ENCODE measurements at places on chromosomes 4 and X.

- no peak for DNase-seq
Observed at GRCh38 chrX:39333451-39333850, 532.2 kb downstream of the MID1IP1 start.

DNA sequence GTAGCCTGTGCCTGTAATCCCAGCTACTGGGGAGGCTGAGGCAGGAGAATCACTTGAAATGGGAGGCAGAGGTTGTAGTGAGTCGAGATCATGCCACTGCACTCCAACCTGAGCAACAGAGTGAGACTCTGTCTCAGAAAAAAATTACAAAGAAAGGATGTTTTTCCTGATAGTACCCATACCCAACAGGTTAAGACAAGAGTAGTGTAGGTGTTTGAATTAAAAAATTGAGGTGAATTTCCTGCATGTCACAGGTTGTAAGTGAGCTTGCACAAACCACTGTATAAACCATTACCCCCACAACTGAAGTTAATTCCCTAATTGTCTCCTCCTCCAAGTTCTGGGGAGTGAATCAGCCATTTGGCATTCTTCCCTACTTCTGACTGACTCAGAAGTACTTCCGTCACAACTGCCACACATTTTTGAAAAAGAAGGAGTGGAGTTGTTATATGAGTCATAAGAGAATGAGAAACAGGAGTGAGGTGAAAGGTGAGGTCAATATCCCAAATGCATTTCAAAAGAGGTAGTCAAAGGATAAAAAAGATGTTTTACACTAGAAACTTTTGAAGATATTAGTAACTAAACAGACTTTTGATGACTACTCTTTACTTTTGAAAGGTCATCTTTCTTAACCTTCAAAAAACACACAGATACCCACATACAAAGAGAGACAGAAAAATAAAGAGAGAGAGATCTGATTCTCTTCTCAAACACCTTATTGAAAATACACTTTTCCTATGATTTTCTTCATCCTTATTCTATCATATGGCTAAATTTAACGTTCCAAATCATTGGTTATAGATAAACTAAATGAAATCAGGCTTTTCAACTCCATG, 134.5 kb downstream of the BTC start:
- DNase-seq, result no peak

DNA sequence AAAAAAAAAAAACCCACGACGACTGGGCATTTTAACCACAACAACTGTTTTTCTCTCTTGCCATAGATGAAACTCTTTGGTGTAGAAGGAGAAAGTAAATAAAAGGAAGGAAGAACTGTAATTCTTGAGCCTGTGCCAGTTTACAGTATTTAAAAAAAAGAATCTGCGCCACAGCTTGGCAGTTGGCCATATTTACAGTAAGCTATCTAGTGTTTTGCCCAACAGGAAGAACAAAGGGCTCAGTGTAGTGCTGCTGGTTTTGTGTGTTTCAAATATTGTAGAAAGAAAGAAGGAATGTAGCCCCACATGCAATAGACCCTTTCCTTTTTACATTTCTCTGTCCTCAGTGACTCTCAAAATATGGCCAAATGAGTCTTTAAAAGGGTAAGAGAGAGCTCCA, 66.1 kb downstream of the NR3C2 start:
- no peak for DNase-seq

GRCh38 chrX:14802943-14803710, 69.7 kb downstream of the FANCB start:
- no peak for DNase-seq

- DNase-seq, result no peak
Observed at GRCh38 chr4:54800831-54801530, 143.2 kb downstream of the KIT start.

DNA sequence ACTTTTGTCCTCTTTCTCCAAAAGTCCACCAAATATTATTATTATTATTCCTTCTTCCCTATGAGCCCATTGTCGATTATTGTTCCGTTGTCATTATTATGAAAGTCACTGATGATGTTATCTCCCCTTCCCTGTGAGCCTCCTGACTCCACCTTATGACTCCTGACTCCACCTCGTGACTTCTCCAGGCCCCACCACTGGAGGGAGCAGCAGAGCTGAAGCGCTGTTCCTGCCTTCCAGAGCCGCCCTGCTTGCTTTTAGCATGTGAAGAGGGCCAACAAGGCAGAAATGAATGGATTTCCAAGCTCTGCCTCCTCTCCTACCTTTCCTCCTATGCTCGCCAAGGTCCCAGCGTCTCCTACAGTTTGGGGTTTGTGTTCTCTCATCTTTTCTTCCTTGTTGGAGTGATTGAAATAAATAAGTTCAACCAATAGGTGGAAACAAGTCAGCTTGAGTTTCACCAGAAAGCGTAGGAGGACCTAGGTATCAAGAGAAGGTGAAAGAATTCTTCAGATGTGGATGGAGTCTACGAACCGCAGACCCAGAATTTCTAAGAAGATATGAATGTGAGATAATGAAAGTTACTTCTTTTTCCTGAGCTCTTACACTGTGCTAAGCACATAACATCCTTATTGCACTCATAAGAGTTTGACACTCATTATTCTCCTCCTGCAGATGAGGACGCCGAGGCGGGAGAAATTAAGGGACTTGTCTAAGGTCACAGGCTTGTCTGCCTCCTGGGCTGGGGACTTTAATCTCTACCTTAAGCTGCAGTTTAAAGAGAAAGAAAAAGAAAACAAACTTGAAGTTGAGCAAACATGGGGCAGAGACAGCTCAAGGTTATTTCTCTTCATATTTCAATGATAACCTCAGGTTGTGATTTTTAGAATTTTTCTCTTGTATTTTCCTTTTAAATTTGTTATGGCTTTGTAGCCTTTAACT, 26.1 kb downstream of the IGSF1 start:
- DNase-seq, result no peak

GRCh38 chr4:113146876-113147358, 97.5 kb downstream of the ANK2 start:
- DNase-seq, result no peak

All from nucleus accumbens (tissue), 56 donors.